ENCODE measurements at places on chromosomes 16 and 17. TPM values are rescaled to one million over a fixed set of nuclear protein-coding genes. Genes with fewer than 3 reads are reported as not detected.

GRCh38 chr17:56594320-56595107 is 1.0 kb downstream of the NOG start:
- DNase-seq: peak; percentile 13

The KRT33A gene
- not detected for total RNA-seq

DNA sequence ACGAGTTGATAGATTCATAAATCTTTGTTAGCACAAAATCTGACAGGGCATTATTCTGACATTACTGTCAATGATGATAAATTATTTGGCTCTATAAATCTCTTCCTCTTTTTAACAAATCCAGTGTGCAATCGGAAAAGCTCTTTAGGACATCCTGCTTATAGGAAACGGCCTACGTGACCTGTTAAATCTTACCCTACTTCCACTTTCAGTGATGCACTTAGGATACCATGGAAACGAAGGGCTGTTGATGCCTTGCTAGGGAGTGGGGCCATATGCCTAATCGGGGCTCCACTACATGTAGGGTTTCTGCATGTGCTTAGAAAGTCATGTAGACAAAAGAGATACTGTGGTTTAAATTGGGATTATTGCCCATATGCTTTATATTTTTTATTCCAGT is 27.2 kb downstream of the ZNF594 start:
- no peak for DNase-seq

The DRC3 gene
- total RNA-seq: 19.7 TPM

DNA sequence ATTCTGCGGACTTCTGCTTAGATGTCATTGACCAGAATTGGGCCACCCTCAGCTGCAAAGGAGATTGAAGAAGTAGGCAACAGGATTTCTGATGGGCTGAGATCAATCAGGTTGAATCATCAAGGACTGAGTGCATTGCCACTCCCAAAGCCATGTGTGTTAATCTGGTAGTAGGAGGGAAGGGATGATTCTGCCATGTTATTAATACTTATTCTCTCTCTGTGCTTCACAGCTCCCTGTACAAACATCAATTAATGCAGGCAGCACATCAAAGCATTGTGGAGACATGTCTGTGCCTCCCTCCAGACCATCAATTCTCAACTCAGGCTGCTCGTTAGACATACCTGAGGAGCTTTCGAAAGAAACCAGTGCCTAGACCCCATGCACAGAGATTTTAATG is 11.6 kb downstream of the LRRC3C start:
- DNase-seq: no peak

The FAM171A2 gene
- 8.0 TPM for total RNA-seq

The GUCY2D gene
- total RNA-seq: 0.20 TPM
